DMS 273 treated with DMSO at 0.1 percent for 48 hours (cell line): ENCODE measurements at places on chromosomes 3 and 15.

DNA sequence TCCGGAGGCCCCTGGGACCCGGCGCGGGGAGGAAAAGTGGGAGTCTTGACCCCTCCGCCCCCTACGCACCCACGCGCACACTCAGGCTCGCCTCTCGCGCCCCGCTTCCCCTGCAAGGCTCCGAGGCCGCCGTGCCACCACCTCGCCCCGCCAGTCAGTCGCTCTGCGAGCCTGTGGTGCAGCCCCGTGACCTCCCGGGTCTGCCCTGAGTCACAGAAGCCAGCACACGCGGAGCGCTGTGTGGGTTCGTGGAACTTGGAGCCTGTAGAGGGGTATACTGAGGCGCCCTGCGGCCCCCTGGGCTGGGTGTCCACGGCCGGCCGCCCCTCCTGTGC is 380 bp upstream of the ALS2CL start:
- DNase-seq: no peak

DNA sequence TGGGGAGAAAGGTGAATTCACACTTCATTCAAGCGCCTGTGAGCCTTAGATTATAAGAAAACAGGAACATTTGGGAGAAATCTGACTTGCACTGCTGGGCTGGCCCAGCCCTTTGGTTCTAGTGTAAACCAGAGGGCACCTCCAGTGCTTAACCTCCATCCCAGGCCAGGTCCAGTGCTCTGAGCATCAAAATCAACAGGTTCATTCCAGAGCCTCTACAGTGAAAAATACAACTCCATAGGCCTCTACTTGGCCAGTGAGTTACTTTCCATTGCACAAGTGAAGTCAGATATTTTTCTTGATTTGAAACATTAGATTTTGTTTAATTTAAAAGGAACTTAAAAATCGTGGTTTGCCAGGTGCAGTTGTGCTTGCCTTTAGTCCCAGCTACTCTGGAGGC is 3.0 kb downstream of the SNUPN start:
- DNase-seq: no peak

DNA sequence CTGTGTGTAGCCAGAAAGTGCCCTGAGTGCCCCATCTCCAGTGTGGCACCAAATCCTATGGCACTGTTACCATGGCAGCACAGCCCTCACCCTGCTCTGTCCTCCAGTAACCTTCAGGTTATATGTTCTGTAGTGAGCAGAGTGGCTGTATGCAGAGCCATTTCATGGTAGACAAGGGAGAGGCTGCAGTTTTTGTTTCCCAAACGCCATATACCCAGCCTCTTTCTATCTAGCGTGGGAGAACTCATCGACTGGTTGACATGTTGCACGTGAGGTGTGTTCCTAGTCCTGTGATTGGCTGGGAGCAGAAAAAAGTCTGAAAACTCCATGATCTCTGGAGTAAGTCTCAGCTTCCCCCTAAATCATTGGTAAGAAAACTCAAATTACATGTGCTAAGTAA is 2.0 kb downstream of the SIDT1 start:
- no peak for DNase-seq

DNA sequence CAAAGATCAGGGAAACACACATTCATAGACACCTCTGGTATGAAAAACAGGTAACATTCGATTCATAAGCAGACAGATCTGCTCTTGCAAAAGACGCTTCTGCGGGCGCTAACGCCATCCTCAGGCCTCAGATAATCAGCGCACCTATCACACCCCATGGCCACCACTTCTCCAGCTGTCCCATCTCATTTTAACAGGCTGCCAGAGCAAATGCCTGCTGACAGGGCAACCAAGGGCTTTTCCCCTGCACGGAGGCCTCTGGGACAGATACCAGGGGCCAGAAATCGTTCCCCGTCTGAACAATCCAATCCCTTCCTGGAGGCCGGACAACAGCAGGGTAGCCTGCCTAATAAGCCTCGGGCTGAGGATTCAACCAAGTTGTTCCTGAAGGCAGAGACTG is 15.2 kb downstream of the ABCC5 start:
- no peak for DNase-seq
